Non-pigmented ciliary epithelial cell (primary cell): ENCODE measurements at places on chromosomes 7 and 10.

GRCh38 chr7:46150721-46151120 lies 229.6 kb upstream of the IGFBP3 start:
- no peak for DNase-seq

GRCh38 chr10:23200586-23200985 lies 8.5 kb downstream of the PTF1A start:
- DNase-seq: no peak

DNA sequence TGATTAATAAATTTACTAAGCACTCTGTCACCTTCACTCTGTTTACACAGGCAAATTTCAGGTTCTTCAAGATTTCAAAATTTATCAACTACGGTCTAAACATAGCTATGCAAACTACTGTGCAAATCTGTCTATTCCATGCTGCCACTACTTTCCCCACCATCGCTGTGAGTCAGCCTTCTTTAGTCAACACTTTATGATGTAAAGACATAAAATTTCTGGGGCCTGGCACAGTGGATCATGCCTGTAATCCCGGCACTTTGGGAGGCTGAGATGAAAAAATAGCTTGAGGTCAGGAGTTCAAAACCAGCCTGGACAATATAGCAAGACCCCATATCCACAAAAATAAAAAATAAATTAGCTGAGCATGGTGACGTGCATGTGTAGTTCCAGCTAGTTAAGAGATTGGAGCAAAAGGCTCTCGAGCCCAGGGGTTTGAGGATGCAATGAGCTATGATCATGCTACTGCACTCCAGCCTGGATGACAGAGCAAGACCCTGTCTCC lies 42.6 kb downstream of the CNOT4 start:
- DNase-seq: no peak

GRCh38 chr7:79455173-79455790 lies 1.8 kb upstream of the MAGI2 start:
- no peak for DNase-seq

- DNase-seq: no peak
These were observed 38.7 kb downstream of the HIP1 start for GRCh38 chr7:75699993-75700392.

- DNase-seq: no peak
These were observed 3.3 kb upstream of the PRXL2A start for GRCh38 chr10:80405035-80405434.

DNA sequence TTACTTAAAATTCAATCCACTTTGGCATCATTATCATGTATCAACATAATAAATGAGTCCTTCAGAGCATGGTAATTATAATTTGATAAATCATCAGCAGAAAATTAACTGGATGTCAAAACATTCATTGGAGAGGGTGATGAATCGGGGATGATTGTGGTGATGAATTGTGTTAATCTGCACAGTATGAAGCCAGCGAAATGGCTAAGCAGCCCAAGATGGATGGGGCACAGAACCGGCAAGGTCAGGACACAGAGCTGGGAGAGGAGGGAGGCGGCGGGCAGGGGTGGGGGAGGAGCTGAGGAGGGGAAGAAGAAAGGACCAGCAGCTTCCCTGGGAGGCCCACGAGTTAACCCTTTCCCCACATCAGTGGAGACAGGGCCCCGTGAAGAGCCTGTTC lies 536.1 kb downstream of the LRMDA start:
- no peak for DNase-seq
